ENCODE measurements at places on chromosomes 6 and 20.
A peak's percentile ranks its signal among the peaks of the same experiment; 100 is the strongest.

DNA sequence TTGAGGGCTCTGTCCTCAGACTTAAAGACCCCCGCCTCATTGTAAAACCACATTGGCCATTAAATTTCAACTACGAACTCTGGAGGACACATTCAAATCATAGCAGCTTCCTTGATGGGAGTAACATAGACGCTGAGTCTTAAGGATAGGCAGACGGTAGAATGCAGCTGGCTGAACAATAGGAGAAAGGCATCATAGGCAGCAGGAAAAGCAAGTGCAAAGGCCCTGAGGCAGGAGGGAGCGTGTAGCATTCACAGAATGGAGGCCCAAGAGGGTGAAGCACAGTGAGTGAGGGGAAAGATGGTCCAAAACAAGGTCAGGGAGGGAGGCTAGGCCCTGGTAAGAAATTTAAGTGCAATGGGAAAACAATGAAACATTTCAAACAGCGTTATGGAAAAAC is 8.6 kb upstream of the PFDN4 start:
- DNase-seq: no peak

DNA sequence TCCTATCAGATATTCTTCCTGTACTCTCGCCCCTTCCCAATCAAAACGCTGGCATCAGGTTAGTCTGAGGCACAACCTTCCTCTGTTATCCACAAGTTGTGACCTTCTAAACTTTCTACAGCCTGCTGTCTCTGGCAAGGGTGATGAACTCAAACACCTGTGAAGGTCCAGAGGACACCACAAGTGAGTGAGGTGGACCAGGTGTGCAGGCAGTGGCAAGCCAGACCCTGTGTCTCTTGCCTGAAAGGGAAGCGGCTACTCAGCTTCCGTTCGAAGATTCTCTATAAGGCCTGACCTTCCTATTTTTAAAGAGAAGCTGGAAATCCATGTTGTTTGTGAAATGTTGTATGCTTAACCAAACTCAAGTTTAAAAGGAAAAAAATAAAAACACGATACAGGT is 36.8 kb downstream of the GCM1 start:
- no peak for DNase-seq

- no peak for DNase-seq
These were observed 22.7 kb downstream of the TMX4 start for GRCh38 chr20:7996898-7997297.

DNA sequence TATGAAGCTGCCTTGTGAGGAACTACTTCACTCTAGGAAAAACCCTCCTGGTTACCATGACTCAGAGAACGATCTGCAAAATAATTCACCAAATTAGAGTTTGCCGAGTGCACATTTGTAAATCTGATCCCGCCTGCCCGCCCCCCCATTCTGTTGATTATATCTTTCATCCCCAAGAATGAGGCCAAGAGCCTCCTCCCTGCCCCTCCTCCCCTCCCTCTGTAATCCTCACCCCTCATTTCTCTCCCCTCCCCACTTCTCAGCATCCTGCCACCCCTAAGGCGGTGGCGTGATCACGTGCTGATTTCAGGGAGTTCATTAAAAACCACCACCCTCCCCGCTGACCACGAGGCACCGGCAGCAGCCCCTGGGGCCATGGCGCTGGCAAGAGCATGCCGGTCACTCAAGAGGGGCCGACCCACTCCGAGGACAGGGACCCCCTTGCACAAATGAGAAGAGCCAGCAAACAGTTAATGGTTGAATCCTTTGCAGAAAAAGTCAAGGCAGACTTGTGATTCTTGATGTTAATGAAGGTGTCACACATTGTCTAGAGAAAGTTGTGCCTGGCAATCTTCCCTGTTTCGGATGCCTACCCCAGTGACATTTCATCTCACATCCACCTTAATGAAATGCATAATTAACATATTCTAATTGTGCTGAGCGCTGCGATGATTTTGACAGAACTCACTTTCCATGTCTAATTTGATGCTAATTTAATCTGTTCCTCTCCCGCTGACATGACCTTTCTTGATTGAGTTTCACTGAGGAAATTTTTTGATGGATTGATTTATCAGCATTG is 247.9 kb downstream of the ZNF217 start:
- DNase-seq: no peak

GRCh38 chr6:159645640-159646039 is 47.4 kb downstream of the SOD2 start:
- no peak for DNase-seq

- DNase-seq: no peak
These were observed 3.8 kb downstream of the DEK start for GRCh38 chr6:18260448-18261106.

DNA sequence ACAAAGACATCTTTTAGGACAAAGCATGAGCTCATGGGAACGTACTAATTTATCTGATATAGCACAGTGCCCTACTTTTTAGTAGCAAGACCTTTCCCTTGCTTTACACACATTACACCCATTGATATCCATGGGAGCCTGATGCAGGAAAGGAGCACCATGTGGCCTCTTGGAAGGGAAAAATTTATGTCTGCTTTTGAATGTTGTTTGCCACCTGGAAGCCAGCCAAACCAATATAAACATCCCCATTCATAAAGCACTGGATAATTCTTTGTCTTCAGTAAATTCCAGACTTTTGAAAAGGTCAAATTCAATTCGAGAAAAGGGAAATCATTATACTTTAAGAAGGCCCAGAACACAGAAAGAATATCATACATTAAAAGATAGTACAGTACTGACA is 152.3 kb upstream of the BEND6 start:
- peak; percentile 31 for DNase-seq

DNA sequence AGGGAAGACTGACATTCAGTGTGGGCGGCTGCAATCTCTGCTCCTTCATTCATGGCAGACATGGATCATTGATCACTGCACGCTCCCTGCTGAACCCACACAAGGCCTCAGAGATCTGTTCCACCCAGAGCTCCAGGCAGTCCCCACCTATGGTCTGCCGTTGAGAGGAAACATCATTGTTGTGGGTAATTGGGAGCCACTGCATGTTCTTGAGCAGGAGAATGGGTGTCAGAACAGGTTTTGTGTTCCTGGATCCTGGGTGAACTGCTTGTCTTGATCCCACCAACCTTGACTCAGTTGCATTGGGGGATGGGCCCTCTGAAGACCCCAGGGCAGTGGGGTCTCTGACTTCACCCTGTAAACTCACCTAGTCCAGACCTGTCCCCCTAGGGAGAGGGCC is 23.1 kb upstream of the CCDC167 start:
- no peak for DNase-seq

DNA sequence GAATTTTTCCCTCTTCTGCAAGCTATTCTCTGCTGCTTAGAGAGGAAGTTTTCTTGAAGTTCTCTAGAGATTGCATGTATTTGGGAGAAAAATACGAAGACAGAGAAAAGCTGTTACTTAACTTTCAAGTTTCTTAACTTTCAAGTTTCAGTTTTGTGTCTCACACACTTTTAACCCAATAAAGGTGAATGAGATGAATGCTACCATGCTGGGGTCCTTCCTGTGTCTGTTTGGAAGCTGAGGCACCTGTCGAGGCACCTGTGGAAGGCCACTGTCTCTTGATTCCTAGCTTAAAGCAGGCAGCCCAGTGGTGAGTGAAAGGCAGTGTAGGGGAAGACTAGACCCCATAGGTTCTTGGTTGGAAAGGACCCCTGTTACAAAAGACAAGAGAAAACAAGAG is 372.8 kb upstream of the JARID2 start:
- no peak for DNase-seq

GRCh38 chr6:3031857-3032640 is 32.4 kb downstream of the NQO2 start:
- no peak for DNase-seq

GRCh38 chr6:53112404-53112803 is 36.2 kb downstream of the GCM1 start:
- DNase-seq: no peak

- DNase-seq: no peak
These were observed 10.7 kb downstream of the SNHG17 start for GRCh38 chr20:38424401-38424800.

- no peak for DNase-seq
These were observed 1142.8 kb upstream of the EYS start for GRCh38 chr6:66849843-66850242.

DNA sequence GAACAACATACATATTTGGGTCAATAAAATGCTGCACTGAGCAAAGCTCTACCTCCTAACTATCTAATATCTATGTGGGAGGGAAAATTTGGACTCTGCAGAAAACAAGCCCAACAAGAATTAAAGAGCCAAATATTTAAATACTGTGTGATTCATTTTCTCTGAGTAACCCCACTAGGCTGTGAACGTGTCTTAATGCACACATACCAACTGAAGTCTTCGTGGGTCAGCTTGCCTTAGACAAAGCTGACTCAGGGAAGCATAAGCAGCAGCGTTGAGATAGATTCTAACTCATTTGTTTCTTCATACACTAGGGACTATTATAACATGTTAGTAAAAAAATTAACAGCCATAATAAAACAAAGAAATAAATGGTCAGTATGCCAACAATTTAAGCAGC is 114.3 kb downstream of the GJA1 start:
- no peak for DNase-seq

DNA sequence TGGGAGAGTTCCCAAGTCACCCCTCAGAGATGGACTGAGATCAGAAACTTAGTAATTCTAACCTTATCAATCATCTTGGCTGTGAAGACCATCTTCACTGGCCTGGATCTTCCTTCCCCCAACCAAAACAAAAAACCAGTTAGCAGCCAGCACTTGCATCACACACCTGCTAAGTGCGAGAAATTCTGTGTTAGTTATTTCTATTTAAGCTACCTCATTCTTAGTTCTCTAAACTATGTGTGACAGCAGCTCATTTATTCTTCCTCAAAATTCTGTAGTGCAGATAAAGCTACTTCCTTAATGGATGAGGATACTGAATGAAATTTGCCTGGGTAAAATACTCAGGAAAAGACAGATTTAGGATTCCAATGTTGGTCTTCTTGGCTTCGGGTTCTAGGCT is 18.2 kb upstream of the TAGAP start:
- no peak for DNase-seq

GRCh38 chr6:27081931-27082330 is 165.6 kb upstream of the PRSS16 start:
- DNase-seq: no peak

- DNase-seq: no peak
These were observed 41.6 kb downstream of the IBTK start for GRCh38 chr6:82205930-82206392.

DNA sequence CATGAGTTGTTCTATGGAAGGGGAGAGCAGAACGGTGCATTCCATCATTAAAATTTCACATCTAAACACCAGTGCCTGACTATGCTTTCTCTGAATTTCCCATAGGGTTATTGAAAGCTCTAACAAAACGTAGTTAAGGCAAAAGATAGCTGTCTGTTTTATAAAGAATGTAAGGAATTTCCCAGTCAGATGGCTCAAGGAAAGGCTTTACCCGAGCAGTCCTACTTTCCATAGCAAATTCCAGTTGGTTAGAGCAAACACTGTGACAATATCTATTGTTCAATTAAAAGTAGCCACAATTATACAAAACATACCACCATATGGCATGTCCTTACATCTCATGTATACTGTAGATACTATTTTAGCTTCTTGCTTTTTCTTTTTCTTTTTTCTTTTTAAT is 1059.5 kb upstream of the FLRT3 start:
- DNase-seq: no peak

GRCh38 chr6:170294813-170295509 is 4.1 kb upstream of the DLL1 start:
- no peak for DNase-seq

GRCh38 chr6:116971959-116972358 is 94.9 kb downstream of the RFX6 start:
- peak; percentile 40 for DNase-seq

DNA sequence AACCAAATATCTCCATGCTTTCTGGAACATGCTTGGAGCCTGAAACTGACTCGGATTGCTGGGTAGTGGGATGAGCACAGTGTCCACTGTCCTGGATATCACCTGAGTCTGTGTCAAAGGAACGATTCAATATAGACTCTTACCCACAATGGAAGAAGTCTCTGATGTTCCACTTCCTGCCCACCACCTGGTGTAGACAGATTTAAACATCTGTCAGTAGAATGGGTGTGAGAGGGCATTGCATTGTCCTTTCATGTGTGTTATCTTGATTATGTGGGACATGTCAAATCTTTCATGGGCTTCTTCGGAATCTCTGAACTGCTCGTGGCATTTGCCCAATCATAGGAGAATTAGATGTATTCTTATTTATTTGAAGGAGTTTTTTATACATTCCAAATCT is 20.8 kb downstream of the ULBP3 start:
- DNase-seq: no peak

- no peak for DNase-seq
These were observed 127.2 kb downstream of the CDC5L start for GRCh38 chr6:44514576-44515193.

GRCh38 chr20:36991703-36992102 is 40.2 kb upstream of the SAMHD1 start:
- no peak for DNase-seq
